ENCODE measurements at places on chromosomes 1 and 21.

DNA sequence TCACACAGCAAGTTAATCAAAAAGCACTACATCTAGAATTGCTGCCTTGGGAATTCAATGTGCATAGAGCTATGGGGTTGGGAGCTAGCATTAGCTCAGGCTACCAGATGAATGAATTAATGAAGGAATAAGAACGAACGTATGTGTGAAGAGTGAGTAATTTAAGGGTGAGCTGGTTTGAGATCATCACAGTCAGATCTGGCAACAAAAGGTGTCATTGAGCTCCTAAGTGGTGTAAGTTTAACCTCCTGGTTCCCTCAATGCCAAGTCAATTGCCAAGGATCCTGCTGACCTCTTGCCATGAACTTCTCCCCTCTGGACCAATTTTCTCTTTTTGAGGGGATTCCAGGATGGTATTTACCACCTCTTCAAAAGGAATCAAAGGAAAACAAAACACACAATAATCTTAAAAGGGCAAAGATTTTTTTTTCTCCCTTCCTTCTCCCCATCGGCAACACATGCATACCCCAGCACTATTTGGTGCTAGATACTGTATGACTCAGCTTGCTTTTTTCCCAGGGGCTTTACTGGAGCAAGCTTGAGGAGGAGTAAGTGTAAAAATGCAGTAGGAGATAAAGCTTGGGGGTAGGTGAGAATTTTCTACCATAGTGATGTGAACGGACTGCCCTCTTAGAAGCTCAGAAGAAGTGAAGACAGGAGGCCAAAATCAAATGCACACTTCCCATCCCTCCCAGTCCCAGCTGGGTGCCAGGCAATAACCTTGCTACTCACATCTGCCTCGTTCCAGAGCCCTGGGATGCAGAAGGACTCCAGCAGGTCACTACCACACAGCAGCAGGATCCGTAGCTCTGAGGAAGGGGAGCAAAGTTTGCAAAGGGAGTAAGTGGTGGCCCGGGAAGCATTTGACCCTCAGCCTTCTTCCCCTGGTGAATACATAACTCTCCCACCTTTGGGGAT is 92.0 kb downstream of the LAMC2 start:
- DNase-seq, result no peak

DNA sequence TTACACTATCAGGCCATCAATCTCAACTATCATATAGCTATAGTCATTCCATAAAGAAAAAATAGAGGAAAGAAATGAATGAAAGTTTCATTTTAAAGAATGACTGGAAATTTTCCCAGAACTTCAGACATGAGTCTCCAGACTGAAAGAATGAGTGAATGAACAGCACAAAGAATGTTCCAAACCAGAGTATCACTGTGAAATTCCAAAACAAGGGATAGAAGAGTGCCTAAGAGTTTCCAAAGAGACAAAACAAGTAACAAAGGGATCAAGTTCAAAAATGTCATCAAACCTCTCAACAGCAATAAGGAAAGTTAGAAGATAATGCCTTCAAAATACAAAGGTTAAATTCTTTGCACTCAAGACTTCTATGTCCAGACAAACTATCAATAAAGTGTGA is 114.9 kb downstream of the DENND1B start:
- no peak for DNase-seq

DNA sequence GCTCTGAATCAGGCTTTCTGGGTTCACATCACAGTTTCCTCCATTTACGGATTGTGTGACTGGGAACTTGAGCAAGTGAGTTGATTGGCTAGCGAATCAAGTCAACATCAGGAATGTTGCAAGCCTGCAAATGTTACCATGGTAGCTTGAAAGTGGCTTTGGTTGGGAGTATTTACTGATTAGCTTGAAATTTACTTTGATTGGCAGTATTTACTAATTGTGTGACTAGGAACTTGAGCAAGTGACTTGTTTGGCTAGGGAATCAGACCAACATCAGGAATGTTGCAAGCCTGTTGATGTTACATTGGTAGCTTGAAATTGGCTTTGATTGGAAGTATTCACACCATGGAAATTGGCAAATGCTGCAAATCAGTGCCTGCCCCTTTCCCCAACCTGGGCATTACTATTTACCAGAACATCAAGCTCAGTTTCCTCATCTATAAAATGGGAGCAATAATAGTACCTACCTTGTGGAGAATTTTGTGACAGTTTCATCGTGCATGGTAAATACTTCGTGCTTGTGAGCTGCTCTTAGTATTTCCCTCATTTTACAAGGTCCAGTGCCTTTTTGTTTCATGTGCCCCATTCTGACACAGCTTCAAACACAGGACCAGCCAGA is 23.1 kb upstream of the B3GALNT2 start:
- DNase-seq, result no peak

GRCh38 chr1:54323324-54323739 is 82.9 kb downstream of the SSBP3 start:
- no peak for DNase-seq

- DNase-seq, result no peak
Observed at GRCh38 chr21:35674895-35675470, 385.3 kb downstream of the SETD4 start.

- no peak for DNase-seq
Observed at GRCh38 chr1:203597331-203598090, 29.1 kb upstream of the ATP2B4 start.

GRCh38 chr1:37515185-37516034 is 844 bp upstream of the MEAF6 start:
- no peak for DNase-seq

DNA sequence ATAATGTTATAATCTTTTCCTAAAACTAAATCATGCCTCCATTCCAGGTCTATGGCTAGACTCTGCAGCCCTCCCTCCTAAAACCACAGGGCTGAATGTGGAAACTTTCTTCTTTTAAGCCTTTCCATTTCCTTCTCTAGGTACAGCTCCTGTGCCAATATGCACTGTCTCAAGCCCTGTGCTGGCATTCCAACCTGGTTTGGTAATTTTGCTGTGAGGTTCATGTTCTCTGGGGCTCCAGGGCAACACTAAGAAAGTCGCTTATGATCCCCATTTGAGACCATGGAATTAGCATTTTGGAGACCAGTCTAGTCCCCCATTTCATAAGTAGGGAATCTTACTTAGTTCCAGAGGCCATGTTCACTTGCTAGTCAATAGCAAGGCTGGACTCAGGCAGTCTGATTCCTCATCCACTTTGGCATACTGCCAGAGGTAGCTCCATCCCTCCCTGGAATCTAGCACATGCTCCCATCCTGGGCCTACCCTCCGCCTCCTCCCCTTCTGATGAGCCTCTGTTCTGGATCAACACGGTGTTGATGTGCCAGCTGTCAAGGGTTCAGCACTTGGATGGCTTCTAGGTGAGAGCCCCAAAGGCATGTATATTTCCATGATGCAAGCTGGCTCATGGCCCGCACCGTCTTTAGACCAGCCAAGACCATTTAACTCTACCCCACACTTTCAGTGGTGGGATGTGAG is 36.5 kb downstream of the ZMYND12 start:
- no peak for DNase-seq

- no peak for DNase-seq
Observed at GRCh38 chr1:93874025-93874651, 4.9 kb downstream of the DNTTIP2 start.

DNA sequence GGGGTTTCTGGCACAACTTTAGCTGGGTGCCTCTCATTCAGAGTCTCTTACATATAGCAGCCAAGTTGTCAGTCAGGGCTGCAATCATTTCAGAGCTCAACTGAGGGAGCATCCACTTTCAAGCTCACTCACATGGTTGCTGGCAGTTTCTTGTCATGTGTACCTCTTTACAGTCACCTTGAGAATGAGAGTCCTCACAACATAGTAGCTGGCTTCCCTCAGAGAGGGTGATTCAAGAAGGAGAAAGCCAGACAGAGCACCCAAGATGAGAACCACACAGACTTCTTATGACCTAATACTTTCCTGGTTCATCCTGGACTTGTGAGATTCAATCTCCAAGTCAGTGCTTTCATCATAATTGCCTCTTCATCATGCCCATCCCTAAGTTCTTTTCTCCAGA is 57.2 kb downstream of the DPT start:
- no peak for DNase-seq

DNA sequence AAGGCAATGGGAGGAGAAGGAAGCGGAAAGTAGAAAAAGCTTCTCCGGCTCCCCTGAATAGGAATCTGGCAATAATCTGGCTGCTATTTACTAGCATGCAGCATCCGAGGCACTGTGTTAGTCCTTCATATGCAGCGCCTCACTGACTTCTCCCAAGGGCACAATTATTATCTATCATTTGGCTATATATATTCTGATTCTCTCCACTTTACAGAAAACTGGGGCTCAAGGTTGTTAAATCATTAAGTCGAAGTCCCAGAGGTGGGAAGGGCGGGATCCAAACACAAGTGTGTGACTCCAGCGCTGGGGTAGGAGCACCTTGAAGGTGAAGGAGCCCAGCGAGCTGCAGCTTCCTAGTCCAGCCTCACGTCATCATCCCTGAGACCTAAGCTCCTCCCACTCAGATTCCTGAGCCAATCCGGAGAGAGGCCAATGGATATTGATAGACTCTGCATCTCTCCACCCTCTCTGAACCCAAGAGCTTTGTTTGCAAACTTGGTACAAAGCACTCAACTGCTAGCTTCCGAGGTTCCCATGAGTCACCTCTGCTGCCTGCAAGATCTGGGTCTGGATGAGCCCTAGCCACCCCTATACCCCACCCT is 16.6 kb upstream of the EYA3 start:
- DNase-seq, result no peak

GRCh38 chr1:205582471-205583291 is 49.1 kb downstream of the ELK4 start:
- no peak for DNase-seq

DNA sequence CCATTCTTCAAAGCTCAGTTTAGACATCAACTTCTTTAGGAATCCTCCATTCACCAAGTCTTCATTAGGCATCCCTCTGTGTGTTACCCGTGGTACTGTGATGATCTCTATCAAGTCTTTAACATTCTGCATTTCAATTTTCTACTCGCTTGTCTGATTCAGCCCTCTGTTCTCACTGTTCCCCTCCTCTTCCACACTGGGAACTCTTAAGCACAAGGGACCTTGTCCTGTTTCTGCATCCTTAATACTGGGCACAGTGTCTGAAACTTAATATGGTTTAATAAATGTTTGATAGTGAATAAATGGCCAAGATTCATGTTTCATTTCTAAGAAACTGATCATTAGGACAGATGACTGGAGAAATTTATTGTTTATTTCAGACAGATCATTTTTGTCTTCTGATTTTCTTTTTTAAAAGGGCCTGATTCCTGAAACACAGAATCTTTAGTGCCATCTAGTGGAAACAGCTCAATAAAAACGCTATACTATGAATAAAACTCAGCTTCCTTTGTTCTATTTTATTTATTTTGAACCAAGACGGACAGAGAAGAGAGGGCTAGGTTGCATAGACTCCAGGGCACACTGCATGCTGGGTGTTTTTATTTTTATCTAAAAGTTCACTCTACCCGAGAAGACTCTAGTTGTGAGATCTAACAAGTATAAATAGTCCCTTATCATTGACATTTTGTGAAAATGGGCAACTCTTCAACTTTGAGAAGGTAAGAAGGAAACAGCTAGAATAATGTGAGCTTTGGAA is 7.0 kb upstream of the TRIM45 start:
- DNase-seq, result no peak

DNA sequence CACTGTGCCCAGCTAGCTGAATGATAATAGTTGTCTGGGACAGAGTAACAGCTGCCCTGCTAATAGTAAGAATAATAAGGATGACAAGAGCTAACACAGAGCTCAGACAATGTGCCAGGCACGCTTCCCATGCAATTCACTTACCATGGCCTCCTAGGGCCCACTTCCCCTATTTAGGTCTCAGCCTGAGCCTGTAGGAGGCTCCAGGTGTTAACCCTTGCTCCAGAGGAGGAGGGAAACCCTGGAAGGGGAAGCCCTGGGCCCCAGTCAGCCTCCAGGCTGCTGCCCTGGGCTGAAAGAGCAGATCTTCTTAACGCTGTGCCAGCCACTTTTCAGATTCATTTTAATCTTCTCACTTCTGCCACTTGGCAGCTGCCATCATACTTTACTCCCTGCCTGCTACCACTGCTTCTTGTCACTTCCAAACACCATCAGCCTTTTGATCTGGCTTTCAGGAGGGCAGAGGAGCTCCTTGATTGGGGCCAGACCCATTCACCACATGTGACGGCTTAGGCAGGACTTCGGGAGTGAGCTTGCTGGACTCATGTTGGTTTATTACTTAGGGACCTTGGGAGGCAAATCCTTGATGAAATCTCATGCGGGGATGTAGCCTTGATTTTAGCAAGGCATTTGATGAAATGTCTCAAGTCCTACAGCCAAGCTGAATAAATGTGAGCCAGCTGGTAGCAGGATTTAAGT is 66.7 kb upstream of the PARP1 start:
- no peak for DNase-seq

DNA sequence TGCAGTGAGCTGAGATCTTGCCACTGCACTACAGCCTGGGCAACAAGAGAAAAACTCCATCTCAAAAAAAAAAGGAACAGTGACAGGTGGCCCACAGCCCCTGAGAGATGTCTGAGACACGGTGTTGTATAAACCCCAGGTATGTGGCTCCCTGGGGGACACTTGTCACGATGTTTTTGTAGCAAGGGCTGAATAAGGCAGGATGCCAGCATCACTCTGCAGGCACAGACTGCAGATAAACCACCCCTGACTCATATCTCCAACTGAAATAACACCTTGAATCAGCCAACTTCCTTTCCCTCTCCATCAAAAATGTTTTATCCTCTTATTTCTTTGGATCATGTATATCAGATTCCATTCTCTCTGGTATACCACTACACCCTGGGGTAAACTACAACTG is 52.5 kb downstream of the NMNAT2 start:
- no peak for DNase-seq

- DNase-seq, result no peak
Observed at GRCh38 chr1:230792691-230793462, 45.7 kb downstream of the CAPN9 start.

DNA sequence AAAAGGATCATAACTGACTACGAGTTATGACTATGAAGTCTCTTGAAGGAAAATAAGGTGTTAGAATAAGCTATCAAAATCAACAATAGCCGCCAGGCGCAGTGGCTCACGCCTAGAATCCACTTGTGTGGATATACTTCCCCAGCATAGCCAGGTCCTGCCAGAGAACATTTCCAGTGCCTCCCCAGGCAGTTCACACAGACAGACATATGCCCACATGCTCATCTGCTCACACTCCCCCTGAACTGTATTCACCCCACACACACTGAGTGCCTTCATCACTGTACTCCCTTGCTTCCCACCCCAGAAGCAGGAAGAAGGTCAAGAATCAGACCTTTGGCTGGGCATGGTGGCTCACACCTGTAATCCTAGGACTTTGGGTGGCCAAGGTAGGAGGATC is 6.5 kb downstream of the RERE start:
- DNase-seq, result no peak

GRCh38 chr1:48596046-48596445 is 124.0 kb upstream of the SPATA6 start:
- no peak for DNase-seq

DNA sequence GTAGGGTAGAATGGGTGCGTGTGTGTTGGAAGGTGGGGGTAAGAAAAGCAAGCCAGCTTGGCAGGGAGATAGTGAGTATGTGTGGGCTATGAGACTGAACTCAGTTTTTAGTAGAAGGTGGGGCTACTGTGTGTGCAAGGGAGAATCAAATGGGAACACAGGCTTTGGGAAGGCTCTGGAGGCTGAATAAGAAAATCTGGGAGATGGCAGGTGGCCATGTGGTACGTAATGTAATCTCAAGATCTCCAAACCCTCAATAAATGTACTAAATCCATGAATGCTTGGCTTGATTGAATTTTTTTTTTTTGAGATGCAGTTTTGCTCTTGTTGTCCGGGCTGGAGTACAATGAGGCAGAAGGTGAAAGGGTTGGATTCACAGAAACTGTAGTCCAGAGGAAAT is 3.5 kb upstream of the ZSCAN20 start:
- DNase-seq, result no peak

- DNase-seq, result no peak
Observed at GRCh38 chr1:201790261-201790660, 38.7 kb upstream of the IPO9 start.
